ENCODE measurements at places on chromosomes 16 and 17. TPM values are rescaled to one million over a fixed set of nuclear protein-coding genes. Genes with fewer than 3 reads are reported as not detected.

GRCh38 chr17:68599552-68600066 is 1.6 kb downstream of the FAM20A start:
- H3K27me3 ChIP-seq = peaks cover 10% of the 10 kb centered on the region
- no peak for DNase-seq
- H3K4me1 ChIP-seq = no peaks in the 10 kb centered on the region
- H3K4me3 ChIP-seq = peak overlapping the region; percentile 46

DNA sequence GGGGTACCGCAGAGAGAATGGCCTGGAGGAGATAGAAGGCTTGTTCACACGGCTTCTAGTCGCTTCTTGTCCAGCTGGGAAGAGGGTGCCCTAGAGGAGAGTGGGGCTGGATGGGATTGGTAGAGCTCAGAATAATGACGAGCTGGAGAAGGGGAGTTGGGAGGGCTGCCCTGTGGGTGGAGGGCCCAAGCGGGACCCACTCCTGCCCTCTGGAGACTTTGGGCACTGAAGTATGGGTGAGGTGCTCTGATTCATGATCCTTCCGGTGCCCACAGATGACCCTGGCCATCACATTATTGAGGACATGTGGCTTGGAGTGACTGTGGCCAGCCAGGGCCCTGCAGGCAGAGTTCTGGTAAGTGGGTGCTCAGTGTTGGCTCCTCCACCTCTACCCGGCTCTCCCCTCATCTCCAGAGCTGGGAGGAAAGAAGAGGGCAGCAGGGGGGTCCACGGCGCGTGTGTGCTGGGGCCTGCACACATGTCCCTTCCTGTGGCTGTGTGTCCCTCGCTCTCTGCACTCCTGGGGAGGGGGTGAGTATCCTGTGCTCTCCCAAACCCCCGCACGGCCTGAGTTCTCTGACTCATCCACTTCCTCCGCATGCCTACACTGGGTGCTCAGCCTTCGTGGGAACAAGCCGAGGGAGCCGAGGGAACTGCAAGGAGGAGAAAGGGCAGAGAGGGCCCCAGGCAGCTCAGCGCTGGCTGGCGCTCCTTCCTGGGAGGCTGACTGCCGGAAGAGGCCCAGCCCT is 8.5 kb downstream of the ITGA3 start:
- no peak overlapping the region for H3K4me3 ChIP-seq
- H3K27me3 ChIP-seq = no peaks in the 10 kb centered on the region
- no peaks in the 10 kb centered on the region for H3K4me1 ChIP-seq
- H3K27ac ChIP-seq = peak overlapping the region; percentile 77
- no peaks in the 10 kb centered on the region for H3K36me3 ChIP-seq
- DNase-seq = peak; percentile 51

GRCh38 chr17:76166168-76166567 is 25.1 kb upstream of the FOXJ1 start:
- no peak for DNase-seq
- H3K27me3 ChIP-seq = no peaks in the 10 kb centered on the region
- H3K27ac ChIP-seq = no peak overlapping the region
- H3K4me1 ChIP-seq = peaks cover 4% of the 10 kb centered on the region
- no peaks in the 10 kb centered on the region for H3K36me3 ChIP-seq
- H3K4me3 ChIP-seq = no peak overlapping the region

The ATP6V0A1 gene
- total RNA-seq = 78.0 TPM

The ALOX12B gene
- 0.18 TPM for total RNA-seq

GRCh38 chr16:86550281-86550680 is 4.8 kb downstream of the MTHFSD start:
- no peak overlapping the region for H3K4me3 ChIP-seq
- no peaks in the 10 kb centered on the region for H3K36me3 ChIP-seq
- peaks cover 13% of the 10 kb centered on the region for H3K4me1 ChIP-seq
- no peak overlapping the region for H3K27ac ChIP-seq

DNA sequence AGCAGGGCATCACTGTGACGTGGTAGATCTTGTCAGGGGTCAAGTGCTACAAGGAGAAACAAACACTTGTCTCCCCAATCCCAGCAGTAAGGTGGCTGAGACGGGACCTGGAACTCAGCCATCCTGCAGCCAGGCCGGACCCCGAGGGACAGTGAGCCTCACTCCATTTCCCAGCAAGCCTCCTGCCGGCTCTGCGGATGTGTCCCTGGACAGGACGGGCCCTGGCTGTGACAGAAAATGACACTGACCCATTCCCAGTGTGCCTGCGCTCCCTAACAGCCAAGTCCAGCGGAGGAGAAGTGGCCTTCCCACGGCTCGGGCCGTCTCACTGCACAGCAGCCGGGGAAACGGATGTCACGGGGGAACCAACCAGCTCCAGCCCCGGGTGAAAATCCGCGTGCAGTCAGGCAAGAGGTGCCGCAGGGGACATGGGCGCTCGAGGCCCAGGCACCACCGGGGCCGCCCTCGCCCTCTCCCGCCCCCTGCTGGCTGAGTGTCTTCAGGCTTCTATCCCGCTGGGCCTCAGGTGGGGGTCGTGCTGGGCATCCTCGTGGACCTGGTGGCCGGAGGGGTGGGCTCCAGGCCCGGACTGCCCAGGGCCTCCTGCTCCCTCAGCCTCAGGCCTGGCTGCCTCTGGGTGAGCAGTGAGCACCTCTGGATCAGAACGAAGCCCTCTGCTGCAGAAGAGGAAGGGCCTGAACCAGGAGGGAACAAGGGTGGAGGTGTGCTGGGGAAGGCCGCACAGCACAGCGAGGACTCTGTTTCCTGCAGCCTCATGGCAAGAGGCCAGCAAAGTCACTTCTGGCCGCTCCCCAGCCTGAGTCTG is 6.7 kb downstream of the HAGHL start:
- H3K4me1 ChIP-seq = peaks cover 2% of the 10 kb centered on the region
- H3K27me3 ChIP-seq = no peaks in the 10 kb centered on the region
- peaks cover 14% of the 10 kb centered on the region for H3K36me3 ChIP-seq
- DNase-seq = no peak

The HEATR9 gene
- not detected for total RNA-seq

GRCh38 chr17:17527956-17528500 is 31.8 kb upstream of the RASD1 start:
- no peaks in the 10 kb centered on the region for H3K27me3 ChIP-seq
- H3K27ac ChIP-seq = no peak overlapping the region
- DNase-seq = no peak
- H3K4me1 ChIP-seq = peaks cover 8% of the 10 kb centered on the region

The RASD1 gene
- total RNA-seq = 124 TPM

The NKD1 gene
- total RNA-seq = 13.8 TPM

The ZFHX3 gene
- 51.1 TPM for total RNA-seq

The IRF8 gene
- 1.8 TPM for total RNA-seq

GRCh38 chr16:53093162-53093744 is 38.5 kb downstream of the CHD9 start:
- peaks cover 13% of the 10 kb centered on the region for H3K4me1 ChIP-seq
- no peaks in the 10 kb centered on the region for H3K36me3 ChIP-seq
- H3K27me3 ChIP-seq = no peaks in the 10 kb centered on the region
- H3K4me3 ChIP-seq = no peak overlapping the region
- no peak for DNase-seq

DNA sequence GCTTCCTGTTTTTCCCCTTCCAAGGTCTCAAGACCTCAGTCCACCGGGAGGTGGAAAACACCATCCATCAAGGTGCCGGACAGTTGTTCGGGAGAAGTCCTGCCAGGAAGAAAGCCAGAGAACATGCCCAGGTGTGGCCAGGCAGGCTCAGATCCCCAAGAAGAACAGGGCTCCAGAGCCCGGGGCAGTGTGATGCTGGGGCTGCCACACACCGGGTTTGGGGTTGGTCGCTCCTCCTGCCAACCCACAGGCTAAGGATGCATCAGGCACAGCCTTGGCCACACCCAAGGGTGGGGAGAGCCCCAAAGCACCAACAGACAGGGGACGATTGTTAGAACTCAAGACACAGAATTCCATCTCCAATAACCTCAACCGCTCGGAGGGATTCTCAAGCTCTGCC is 19.7 kb downstream of the ZFHX3 start:
- no peak overlapping the region for H3K4me3 ChIP-seq
- H3K4me1 ChIP-seq = peaks cover 12% of the 10 kb centered on the region
- DNase-seq = no peak

The TNFRSF17 gene
- total RNA-seq = not detected

The CD300E gene
- total RNA-seq = not detected

The ATP2A1 gene
- total RNA-seq = 3.1 TPM

DNA sequence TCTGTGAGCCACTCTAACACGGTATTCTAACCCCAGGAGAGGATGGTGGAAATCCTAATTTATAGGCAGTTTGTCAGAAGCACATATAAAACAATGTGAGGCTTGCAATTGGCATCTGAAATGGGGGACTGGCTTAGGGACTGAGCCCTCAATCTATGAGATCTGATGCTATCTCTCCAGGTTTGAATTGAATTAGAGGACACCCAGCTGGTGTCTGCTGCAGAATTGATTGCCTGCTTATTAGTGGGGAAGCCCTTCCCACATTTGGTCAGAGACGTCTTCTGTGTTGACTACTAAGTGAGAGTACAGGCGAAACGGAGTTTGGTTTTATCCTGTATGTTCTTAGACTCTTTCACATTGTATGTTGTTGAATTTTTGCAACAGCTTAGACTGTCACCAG is 13.6 kb upstream of the TMIGD1 start:
- H3K27me3 ChIP-seq = no peaks in the 10 kb centered on the region
- peaks cover 16% of the 10 kb centered on the region for H3K4me1 ChIP-seq
- no peaks in the 10 kb centered on the region for H3K36me3 ChIP-seq
- no peak for DNase-seq

DNA sequence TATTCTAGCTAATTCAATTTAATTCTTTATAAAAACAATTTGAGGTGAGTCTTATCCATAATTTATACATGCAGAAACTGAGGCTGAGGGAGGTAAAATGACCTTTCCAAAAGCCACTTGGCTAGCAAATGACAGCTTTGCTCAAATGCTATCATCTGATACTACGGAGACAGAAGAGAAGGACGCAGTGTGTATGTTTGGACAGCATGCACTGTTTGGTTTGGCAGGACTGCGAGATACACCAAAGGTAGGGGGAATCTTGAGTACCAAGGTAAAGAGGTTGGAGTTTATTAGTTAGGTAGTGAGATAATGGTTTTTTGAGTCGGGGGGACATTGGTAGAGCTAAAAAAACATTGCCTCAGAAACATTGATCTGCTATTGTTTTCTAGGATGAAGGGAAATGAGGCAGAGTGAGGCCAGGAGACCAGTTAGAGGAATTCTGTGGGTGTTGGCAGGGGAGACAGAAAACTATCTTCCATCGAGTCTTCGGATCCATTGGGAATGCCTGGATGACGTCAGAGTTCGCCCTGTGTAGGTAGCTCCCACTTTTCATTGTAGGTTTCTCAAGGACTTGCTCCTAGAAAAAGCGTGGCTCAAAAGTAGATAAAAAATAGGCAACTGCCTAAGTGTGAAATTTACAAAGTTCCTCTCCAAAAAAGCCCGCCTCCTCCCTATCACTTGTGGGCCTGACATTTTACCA is 2.5 kb upstream of the HS3ST4 start:
- H3K27me3 ChIP-seq = no peaks in the 10 kb centered on the region
- no peaks in the 10 kb centered on the region for H3K4me1 ChIP-seq
- no peak overlapping the region for H3K4me3 ChIP-seq
- H3K36me3 ChIP-seq = no peaks in the 10 kb centered on the region
- DNase-seq = peak; percentile 47
- H3K27ac ChIP-seq = no peak overlapping the region

DNA sequence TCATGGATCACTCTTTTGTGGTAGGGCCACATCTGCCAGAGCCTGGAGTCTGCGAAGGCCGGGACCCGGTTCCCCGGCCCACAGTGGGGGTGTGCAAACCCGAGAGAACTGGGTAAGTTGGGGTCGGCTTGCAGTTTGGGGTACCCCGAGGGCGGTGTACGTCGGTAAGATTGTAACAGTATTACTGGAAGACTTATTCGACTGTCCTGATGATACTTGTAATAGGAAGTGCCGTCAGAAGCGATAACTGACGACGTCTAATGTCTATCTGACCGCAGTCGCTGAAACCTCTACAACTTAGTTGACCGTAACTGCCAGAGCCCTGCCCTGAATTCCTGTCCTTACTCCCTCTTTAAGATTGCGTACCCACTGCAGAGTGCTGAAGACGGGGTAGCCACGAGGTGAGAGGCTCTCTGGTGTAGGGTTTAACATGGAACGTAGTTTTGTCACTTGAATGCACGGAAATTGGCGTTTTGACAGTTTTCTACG is 24.0 kb downstream of the TRPV2 start:
- H3K4me1 ChIP-seq = peaks cover 4% of the 10 kb centered on the region
- no peaks in the 10 kb centered on the region for H3K27me3 ChIP-seq
- peak overlapping the region; percentile 67 for H3K4me3 ChIP-seq

- no peak overlapping the region for H3K27ac ChIP-seq
- no peak overlapping the region for H3K4me3 ChIP-seq
- DNase-seq = no peak
- no peaks in the 10 kb centered on the region for H3K27me3 ChIP-seq
Observed at GRCh38 chr17:5516060-5516792, 29.9 kb downstream of the MIS12 start.

DNA sequence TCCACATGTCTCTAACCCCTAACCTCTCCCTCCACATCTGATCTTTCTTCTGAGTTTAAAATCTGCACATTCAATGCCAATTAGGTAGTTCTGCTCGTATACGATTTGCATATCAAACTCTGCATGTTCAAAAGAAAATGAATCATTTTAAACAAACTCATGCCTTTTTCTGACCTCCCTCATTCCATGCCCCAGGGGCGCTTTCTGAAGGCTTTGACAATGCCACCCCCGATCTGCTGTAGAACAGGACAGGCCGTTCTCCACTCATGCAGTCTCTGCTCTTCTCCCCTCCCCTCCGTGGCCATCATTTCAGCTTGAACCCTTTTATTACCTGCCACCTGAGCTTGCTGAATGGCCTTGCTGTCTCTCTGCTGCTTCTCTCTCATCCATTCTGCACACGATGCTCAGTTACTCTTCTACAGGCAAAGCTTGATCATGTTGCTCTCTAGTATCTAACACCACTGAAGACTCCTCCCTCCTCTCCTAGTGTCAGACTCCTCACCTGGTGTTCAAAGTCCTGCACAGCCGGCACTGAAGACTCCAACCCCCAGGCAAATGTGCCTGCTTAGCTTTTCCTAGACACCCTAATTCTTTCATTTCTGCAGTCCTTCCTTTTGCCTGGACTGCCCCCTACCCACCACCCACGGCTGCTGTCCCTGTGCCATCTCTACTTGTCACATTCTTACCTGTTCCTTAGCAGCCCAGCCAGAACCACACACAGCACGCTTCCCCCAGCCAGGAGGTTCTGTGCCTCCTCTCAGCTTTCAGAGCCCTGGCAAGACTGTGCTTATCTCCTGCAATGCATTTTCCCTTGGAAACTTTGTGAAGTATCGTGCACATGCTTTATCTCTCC is 6.2 kb downstream of the TMEM238L start:
- H3K4me1 ChIP-seq = peaks cover 3% of the 10 kb centered on the region
- H3K27ac ChIP-seq = peak overlapping the region; percentile 58
- no peaks in the 10 kb centered on the region for H3K27me3 ChIP-seq
- H3K36me3 ChIP-seq = no peaks in the 10 kb centered on the region
- DNase-seq = no peak
- no peak overlapping the region for H3K4me3 ChIP-seq

DNA sequence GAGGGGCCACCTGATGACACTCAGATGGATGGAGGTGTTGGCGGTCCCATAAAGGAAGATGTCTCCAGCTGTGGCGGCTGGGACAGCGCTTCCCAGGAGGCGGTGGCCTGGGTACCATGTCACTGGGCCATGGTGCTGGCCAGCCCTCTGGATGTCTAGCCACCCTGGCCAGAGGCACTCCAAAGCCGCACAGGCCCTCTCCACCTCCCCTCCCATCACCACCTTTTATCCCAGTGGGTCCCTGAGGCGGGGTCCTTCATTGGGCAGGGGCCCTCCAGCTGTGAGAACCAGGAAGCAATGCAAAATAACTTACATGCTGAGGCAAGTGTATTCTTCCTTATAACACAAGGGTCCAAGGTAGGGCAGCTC is 23.1 kb downstream of the RAB11FIP4 start:
- H3K36me3 ChIP-seq = no peaks in the 10 kb centered on the region
- no peaks in the 10 kb centered on the region for H3K4me1 ChIP-seq
- no peak overlapping the region for H3K27ac ChIP-seq
- no peak for DNase-seq

- H3K4me1 ChIP-seq = no peaks in the 10 kb centered on the region
- no peaks in the 10 kb centered on the region for H3K27me3 ChIP-seq
- H3K4me3 ChIP-seq = no peak overlapping the region
- no peaks in the 10 kb centered on the region for H3K36me3 ChIP-seq
Observed at GRCh38 chr16:21613361-21613760, 14.0 kb downstream of the METTL9 start.

Data from prostate gland (tissue), 2 donors.